Activated naive CD8-positive, alpha-beta T cell treated with anti-CD3 and anti-CD28 coated beads for 36 hours (primary cell): ENCODE measurements at places on chromosomes 7 and 10. TPM values are rescaled to one million over a fixed set of nuclear protein-coding genes. Genes with fewer than 3 reads are reported as not detected.

ELOVL3 gene
- total RNA-seq = not detected

EPDR1 gene
- total RNA-seq = 1.8 TPM

TDRD1 gene
- total RNA-seq = 0.24 TPM

NUDT13 gene
- 1.4 TPM for total RNA-seq

KNDC1 gene
- total RNA-seq = not detected

HMX3 gene
- total RNA-seq = 0.19 TPM

DNAH11 gene
- total RNA-seq = 0.02 TPM

CALML5 gene
- total RNA-seq = not detected

RASA4B gene
- 23.6 TPM for total RNA-seq

ZP3 gene
- 2.6 TPM for total RNA-seq

HECTD2 gene
- total RNA-seq = 2.9 TPM

ATG9B gene
- total RNA-seq = 12.3 TPM

RNF148 gene
- not detected for total RNA-seq

SLC16A12 gene
- total RNA-seq = not detected

CALCR gene
- total RNA-seq = not detected

SLC26A4 gene
- 1.2 TPM for total RNA-seq

WEE2 gene
- total RNA-seq = not detected

ZNF467 gene
- 0.22 TPM for total RNA-seq

PMPCB gene
- 91.9 TPM for total RNA-seq

KAZALD1 gene
- total RNA-seq = 0.28 TPM

NT5C3A gene
- 48.7 TPM for total RNA-seq

FXYD4 gene
- total RNA-seq = not detected

MAGI2 gene
- total RNA-seq = 0.31 TPM

LIPK gene
- total RNA-seq = not detected

DMBT1 gene
- not detected for total RNA-seq

ANKRD7 gene
- total RNA-seq = 1.6 TPM

MRLN gene
- not detected for total RNA-seq

PDE6C gene
- total RNA-seq = not detected

ARHGEF35 gene
- total RNA-seq = 6.8 TPM

NACAD gene
- total RNA-seq = 0.50 TPM

NXPH1 gene
- not detected for total RNA-seq

RBM20 gene
- 0.42 TPM for total RNA-seq
